ENCODE measurements at places on chromosomes 12 and 14.

GRCh38 chr14:103056322-103057027 is 874 bp downstream of the CDC42BPB start:
- no peak for DNase-seq

GRCh38 chr12:11767798-11768197 is 118.3 kb downstream of the ETV6 start:
- DNase-seq, result no peak

DNA sequence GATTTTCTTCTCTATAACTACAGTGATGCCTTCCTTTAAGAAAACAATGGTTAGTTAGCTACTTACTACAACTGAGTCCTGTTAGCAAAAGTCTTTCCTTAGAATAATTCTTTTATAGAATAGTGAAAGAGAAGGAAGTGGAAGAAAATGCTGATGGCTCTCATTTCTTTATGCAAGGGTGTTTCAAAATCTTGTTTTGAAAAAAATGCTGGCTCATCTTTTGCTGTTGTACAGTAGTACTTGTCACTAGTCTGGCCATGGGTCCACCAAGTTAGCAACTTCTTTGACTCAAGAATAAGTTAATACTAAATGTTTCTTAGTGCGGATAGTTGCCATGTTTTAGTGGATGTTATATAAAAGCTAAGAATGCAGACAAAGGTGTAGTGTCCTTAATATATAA is 225.4 kb downstream of the PTPRO start:
- no peak for DNase-seq

DNA sequence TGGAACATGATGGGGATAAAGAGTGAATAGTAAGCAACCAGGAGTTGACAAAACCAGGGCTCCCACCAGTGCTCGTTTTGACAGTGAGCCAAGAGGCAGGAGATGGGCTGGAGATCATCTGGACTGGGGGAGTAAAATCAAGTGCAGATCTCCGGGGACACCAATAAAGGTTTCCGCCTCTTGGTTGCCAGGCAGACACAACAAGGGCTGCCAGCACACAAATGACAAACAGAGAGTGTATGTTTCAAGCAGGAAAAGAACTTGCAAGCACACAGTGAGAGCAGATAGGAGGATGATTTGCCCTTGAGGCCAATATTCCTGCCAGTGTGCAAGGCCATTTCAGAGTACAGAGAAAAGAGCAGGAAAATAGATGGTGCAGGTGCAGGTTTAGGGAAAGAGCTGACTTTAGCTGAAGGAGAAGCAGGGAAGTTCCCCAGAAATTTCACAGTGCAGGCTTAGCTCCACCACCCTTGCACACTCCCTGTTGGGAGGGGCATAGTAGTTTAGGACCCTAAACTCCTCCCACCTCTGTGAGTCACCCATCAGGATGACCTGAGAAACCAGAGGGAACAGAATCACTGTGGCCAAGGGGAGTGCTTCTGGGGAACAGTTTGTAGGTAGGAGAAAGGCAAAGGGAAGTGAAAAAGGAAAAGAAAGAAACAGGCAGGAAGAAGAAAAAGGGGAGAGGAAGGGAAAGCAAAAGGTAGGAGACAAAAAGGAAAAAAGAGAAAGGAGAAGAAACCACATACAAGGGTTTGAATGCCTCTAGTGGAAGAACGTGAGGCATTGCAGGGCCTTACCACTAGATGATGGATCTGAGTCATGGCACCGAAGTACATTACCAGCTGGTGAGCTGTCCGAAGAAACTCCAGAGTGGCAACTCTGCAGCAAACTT is 404.4 kb downstream of the SLC6A15 start:
- no peak for DNase-seq

GRCh38 chr12:104535369-104535768 is 78.6 kb downstream of the CHST11 start:
- no peak for DNase-seq

- DNase-seq, result peak; percentile 24
Measured at GRCh38 chr14:71933001-71933587, 865 bp downstream of the RGS6 start.

- DNase-seq, result no peak
Measured at GRCh38 chr12:53094394-53094787, 3.1 kb upstream of the IGFBP6 start.

DNA sequence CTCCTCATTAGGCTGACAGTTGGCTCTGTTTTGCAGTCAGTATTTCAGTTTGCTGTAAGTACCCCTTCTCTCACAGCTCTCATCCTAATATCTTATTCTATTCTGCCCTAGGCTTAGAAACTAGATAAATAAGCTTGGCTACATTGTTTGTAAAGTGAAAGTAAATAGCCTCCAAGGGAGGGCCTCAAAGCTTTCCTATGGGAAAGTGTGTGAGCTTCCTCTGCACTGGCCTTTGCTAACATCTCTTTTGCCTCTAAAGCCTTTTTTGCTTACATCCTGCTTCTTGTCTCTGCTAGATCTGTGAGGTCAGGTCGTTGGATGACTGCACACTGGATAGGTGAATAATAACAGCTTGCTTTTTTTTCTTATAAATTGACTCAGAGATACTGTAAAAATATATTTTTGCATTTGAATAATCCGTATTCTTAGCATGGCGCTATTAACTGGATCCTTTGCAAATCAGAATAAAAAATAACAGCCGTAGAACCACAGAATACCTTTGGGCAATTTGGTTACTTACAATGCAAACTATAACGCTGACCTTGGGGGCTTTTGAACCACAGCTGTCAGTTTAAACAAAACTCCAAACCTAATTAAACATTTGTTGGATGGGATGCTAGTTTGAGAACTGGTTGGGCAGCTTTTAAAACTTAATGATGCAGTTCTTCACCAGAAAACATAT is 55.1 kb downstream of the TTC6 start:
- no peak for DNase-seq

- peak; percentile 58 for DNase-seq
Measured at GRCh38 chr14:103606963-103607668, 21.9 kb upstream of the KLC1 start.

DNA sequence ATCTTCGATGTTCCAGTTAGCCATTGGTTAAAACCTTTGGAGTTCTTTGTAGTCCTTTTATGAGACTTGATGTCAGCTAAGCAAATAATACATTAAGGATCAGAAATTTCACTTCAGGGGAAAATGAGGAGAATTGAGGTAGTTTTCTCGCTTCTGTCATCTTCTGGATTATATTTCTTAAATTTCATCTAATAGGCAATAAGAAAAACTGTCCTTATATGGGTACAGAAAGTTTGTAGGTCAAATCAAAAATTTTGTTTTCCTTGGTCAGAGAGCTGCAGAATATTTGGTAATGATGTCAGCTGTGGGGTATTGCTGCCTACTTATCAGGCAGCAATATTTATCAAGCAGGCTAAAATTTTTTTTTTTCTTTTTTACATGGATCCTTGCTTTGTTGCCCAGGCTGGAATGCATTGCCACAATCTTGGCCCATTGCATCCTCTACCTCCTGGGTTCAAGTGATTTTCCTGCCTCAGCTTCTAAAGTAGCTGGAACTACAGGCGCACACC is 37.1 kb downstream of the RIMKLB start:
- DNase-seq, result no peak

- DNase-seq, result no peak
Measured at GRCh38 chr14:101470266-101470665, 91.0 kb upstream of the DIO3 start.

DNA sequence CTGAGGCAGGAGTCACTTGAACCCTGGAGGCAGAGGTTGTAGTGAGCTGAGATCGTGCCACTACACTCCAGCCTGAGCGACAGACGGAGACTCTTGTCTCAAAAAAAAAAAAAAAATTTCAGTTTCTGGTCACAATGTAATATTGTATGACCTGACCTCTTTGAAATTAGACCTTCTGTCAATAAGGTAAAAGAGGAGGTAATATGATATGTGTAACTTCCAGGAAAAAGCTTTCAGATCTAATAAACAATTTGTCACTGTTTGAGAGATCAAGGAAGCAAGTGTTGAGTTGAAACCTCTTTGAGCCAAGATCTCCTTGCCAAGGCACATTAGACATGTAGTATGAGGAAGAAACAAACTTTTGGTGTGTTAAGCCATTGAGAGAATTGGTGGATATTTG is 101.7 kb upstream of the ATF7IP start:
- DNase-seq, result no peak

- DNase-seq, result no peak
Measured at GRCh38 chr12:131454418-131455217, 256.3 kb upstream of the SFSWAP start.

DNA sequence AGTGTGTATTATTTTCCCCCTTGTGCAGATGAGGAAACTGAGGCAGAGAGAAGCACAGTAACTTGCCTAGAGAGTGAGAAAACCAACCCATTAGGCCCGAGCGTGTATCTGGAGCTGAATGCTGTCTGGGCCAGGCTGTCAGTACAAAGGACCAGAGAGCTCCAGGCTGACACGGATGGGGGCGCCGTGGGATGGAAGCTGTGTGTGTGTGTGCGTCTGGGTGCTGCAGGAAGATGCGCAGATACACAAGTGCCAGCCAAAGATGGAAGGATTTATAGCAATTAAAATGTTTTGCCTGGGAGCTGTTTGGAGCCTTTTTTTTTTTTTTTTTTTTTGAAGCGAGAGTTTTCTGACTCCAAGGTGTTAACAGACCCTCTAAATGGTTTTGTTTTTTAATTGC is 53.7 kb upstream of the GPATCH2L start:
- DNase-seq, result no peak

GRCh38 chr12:26126340-26127284 is 1.8 kb upstream of the BHLHE41 start:
- DNase-seq, result peak; percentile 76

GRCh38 chr14:69356903-69357543 is 41.1 kb downstream of the ERH start:
- DNase-seq, result no peak
